ENCODE measurements at places on chromosomes 16 and 17. TPM values are rescaled to one million over a fixed set of nuclear protein-coding genes. Genes with fewer than 3 reads are reported as not detected.

The QRICH2 gene
- total RNA-seq: 4.2 TPM

The DPEP2NB gene
- total RNA-seq: not detected

DNA sequence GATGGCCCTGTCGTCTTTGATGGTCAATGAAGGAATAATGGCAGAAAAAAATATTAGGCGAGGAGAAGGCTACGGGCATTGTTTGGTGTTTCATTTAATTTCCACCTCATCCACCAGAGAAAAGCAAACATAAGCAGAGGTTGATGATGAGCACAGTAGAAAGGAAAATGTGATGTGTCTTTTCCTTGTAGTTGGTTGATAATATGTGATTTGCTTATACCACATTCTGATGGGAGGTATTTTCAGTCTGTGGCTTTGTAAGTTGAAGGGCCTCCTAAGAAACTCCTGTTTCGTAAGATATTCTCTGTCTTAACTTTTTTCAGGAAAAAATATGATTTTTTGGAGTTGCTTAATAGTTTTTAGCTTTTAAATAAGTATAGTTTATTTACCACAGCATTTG lies 215.7 kb downstream of the PRKCA start:
- no peak for DNase-seq

GRCh38 chr17:32341141-32341856 lies 674 bp downstream of the C17orf75 start:
- peak; percentile 79 for DNase-seq

DNA sequence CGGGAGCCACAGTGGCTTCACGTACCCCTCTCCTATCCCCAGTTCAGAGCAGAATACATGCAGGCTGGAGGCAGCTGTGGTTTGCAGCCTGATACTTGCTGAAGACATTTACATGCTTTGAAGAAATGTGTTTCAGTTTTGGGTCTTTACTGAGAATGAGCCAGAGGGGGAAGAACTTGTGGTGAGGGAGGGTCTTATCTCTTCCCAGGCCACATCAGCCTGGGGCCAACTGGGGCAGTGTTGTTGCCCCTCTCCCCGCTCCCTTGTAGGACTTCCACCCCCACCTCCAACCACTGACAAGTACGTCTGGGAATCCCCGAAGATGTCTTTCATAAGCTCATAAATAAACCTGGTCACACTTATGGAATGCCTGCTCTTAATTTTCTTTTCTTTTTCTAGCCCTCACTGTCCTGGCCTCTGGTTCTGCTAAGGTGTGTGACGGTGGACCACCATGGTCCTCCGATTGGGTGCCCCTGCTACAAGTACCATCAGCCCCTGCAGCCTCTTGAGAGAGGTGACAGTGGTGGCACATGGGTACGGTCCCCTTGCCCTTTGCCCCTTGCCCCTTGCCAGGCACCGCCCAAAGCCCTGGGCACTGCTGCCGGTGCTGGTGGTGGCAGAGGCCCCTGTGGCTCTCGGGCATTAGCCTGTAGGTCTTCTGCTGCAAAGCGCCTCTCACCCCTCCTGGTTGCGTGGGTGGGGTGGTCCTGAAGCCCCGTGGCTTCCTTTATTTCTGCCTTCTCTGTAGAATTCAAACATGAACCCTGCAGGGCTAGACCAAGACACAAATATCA lies 144.8 kb upstream of the RPH3AL start:
- no peak for DNase-seq

DNA sequence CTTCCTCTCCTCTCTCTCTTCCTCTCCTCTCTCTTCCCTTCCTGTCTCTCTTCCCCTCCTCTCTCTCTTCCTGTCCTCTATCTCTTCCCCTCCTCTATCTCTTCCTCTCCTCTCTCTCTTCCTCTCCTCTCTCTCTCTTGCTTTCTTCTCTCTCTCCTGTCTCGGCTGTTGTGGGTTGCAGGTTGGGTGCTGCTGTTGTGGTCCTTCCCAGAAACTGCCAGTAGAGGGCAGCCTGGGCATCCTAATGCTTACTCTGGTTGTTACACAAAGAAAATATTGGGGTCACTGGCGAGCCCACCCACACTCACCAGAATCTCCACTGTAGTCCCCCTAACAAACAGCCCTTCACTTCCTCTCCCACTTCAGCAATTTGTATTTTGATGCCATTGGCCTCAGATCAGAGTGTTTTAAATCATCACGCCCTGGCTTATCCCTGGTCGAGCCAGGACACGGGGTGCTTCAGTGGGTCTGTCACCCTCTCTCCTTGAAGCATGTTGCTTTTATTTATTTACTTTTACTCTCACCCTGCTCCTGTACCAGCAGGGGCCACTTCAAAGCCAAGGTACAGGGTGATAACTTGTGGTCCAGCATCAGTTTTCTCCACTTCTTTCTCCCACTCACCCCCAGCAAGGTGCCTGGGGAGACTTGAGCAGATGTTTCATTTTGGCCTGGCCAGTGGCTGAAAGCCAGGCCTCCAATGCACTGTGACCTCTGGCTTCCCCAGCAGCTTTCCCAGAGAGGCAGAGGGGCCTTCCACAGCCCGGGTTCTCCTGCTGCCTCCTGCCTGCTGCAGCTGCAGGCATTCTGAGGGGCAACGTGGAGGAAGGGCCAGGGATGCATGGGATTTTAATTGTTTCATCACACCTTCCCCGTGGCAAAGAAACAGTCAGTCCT lies 4.7 kb upstream of the MMP15 start:
- peak; percentile 67 for DNase-seq
